Neural progenitor cell (in vitro differentiated cells): ENCODE measurements at places on chromosomes 4 and X. TPM values are rescaled to one million over a fixed set of nuclear protein-coding genes. Genes with fewer than 3 reads are reported as not detected.
A peak's percentile ranks its signal among the peaks of the same experiment; 100 is the strongest.

NUDT6 gene
- total RNA-seq: 20.9 and 21.1 TPM in 2 replicates

SCD5 gene
- total RNA-seq: 34.5 and 36.9 TPM in 2 replicates

GYPB gene
- total RNA-seq: not detected in 2 replicates

GRIA3 gene
- 4.6 and 7.7 TPM in 2 replicates for total RNA-seq

CPLX1 gene
- total RNA-seq: not detected in 2 replicates

FRMPD4 gene
- total RNA-seq: not detected in 2 replicates

DNA sequence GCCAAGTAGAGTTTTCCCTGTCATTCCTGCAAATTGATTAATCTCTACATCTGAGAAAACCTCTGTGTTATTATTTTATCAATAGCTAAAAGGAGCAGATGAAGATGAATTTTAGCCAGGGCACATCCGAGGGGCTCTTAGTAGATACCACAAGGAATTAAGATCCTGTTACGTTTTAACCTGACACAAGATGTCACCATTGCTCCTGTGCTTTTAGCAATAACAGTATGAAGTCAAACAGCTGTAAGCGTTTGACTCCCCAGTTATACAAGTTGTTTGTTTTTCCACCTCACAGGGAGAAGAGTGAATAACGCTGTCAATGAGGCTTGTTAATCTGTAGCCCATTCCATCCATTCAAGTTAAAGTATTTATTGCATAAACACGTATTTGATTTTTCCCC lies 76.0 kb upstream of the AP1S2 start:
- no peak overlapping the region for H3K27ac ChIP-seq
- H3K27me3 ChIP-seq: no peaks in the 10 kb centered on the region
- H3K4me3 ChIP-seq: no peak overlapping the region
- peaks cover 43% of the 10 kb centered on the region for H3K4me1 ChIP-seq

DNA sequence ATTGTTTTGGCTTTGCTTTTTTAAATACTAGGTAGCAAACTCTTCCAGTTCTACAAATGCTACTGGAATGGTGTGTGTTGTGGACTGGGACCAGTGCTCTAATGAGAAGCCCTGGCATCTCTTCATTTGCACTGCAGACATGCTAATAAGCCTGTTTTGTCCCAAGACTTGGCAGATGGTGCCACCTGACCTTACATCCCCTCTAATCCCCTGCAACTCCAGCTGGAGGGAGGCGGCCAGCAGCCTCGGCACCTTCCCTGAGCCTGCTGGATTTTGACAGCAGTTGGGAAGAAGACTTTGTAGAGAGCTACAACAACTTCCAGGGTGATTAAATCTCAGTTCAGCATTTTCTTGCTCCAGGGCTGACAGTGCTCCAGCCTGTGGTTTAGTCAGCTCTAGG lies 200.0 kb downstream of the DCLK2 start:
- H3K4me3 ChIP-seq: no peak overlapping the region
- H3K4me1 ChIP-seq: peaks cover 22% of the 10 kb centered on the region
- peak overlapping the region; percentile 27 for H3K27ac ChIP-seq
- H3K36me3 ChIP-seq: no peaks in the 10 kb centered on the region

DNA sequence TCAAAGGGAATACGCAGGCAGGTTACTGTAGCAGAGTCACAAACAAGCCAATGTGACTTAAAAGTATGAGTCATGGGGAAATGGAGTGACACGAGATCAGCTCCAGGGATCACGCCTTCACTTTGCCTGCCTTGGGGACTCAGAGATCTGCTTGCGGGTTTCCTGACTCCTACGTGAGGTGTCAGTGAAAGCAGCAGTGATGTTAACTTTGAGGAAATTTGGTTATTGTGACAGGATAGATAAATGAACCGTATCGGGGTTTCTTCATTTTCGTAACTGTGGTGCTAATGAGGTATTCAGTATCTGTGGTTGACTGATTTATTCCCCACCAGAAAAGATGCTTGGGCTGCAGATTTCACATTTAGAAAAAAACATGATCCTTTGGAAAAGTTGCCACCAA lies 383.3 kb upstream of the ZFP42 start:
- H3K27ac ChIP-seq: no peak overlapping the region
- H3K4me3 ChIP-seq: no peak overlapping the region
- H3K4me1 ChIP-seq: no peaks in the 10 kb centered on the region

GRCh38 chr4:139245590-139245989 lies 34.4 kb downstream of the MGARP start:
- no peak overlapping the region for H3K4me3 ChIP-seq
- no peaks in the 10 kb centered on the region for H3K27me3 ChIP-seq
- H3K36me3 ChIP-seq: peaks cover under 1% of the 10 kb centered on the region
- DNase-seq: no peak
- no peak overlapping the region for H3K27ac ChIP-seq
- peaks cover 14% of the 10 kb centered on the region for H3K4me1 ChIP-seq

- H3K4me3 ChIP-seq: no peak overlapping the region
- no peaks in the 10 kb centered on the region for H3K4me1 ChIP-seq
- H3K27me3 ChIP-seq: no peaks in the 10 kb centered on the region
- H3K36me3 ChIP-seq: no peaks in the 10 kb centered on the region
- no peak overlapping the region for H3K27ac ChIP-seq
Observed at GRCh38 chr4:108852691-108853090, 89.8 kb upstream of the ETNPPL start.
